Lung microvascular endothelial cell (primary cell): ENCODE measurements at places on chromosomes 5 and 9.

GRCh38 chr5:142605611-142606010 lies 80.3 kb downstream of the FGF1 start:
- peak; percentile 26 for DNase-seq

- no peak for DNase-seq
These were observed 378.3 kb upstream of the WWC1 start for GRCh38 chr5:167912941-167913665.

- peak; percentile 92 for DNase-seq
These were observed 488 bp downstream of the VCP start for GRCh38 chr9:35071814-35072460.

DNA sequence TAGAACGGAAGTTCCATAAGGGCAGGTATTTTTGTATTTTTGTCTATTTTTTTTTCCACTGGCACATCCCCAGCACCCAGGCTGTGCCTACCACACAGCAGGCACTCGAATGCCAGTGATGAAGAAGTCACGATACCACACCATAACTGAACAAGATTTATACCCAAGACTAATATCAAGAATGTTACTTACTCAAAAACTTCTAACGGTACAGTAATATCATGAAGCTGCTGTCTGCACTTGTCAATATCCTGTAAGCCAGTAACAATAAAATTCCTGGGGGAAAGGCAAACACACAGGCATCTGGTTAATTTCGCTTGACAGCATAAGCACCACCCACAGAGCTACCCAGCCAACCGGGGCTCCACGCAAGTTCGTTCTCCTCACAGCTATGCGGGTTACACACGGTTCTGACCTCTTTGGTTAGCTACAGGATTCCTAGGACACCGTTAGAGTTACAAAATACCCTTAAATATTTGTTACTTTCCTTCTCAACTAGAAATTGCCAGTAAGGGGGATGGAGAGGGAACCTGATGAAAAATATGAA lies 1.3 kb downstream of the MED10 start:
- peak; percentile 35 for DNase-seq

DNA sequence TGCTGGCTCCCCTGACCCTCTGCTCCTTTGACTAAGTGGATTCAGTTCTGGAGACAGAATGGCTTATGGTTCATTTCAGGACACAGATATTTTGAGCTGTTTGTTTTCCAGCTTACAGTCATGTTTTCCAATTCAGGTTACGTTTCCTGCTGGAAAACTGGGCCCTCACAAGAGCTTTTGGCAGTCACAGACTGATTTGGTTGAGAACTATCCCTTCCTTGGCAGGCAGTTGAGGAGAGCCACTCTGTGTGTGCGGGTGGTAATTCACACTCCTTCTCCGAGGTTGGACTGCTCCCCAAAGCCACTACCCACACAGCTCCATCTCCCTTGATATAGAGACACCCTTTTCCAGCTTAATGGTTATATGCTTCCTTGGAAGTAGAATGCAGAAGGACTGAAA lies 534.5 kb downstream of the TMEM38B start:
- DNase-seq: no peak

GRCh38 chr5:7852542-7852941 lies 1.6 kb upstream of the CFAP90 start:
- DNase-seq: no peak

GRCh38 chr9:108033976-108034964 lies 544.7 kb upstream of the KLF4 start:
- DNase-seq: no peak

DNA sequence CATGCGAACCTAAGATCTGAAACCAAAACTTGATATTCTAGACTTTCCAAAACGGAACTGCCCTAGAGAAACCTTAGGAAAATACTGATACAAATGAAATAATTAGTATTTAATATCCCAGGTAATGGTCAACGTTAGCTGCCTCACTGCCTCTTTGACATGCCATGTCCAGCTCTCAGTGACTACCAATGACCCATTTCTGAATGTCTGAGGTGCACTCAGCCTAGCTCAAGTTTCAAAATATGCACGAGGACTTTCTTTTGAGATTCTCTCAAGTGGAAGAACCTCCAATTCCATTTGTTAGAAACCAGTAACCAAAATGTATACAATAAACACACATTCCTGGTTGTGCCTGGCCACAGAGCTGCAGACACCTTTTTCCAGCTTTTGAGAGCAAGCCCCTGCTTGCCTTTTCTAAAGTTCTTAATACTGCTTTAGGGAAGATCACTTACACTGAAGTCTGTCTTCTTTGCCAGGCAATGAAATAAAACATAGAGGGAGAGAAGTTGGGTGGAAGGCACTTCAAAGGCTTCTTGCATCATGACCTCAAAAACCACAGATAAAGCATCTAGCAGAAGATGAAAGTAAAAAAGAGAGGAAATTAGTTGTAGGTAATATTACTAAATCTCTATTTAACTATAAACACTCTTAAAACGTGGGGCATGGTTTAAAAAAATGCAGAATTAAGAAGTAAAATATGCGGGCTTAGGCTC lies 87.9 kb downstream of the MRPS27 start:
- no peak for DNase-seq

DNA sequence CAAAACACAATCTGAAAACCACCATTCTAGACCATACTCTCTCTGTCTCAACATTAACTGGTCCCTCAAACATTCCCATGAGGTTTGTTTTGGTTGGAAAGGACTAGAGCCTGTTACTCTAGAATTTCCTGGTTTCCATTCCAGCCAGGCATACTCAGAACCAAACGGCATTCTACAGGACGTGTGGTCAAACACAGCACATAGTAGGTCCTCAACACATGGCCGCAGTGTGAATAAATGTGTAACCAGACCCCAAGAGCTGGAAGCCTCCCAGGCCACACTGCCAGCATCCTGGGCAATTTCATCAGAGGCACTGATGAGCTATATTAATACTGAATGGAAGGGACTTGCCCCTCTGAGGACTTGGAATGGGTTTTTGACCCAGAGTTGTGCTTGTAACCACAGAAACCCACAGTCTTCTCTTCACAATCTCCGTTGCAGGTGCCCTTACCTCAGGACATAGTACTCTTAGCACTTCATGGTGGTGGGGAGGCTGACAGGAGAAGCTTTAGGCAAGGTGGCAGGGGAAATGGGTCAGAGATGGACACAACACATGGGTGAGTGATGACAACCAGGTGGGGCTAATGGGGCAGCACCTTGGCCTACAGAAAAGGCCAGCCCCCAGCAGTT lies 66.0 kb downstream of the ZNF366 start:
- DNase-seq: no peak

DNA sequence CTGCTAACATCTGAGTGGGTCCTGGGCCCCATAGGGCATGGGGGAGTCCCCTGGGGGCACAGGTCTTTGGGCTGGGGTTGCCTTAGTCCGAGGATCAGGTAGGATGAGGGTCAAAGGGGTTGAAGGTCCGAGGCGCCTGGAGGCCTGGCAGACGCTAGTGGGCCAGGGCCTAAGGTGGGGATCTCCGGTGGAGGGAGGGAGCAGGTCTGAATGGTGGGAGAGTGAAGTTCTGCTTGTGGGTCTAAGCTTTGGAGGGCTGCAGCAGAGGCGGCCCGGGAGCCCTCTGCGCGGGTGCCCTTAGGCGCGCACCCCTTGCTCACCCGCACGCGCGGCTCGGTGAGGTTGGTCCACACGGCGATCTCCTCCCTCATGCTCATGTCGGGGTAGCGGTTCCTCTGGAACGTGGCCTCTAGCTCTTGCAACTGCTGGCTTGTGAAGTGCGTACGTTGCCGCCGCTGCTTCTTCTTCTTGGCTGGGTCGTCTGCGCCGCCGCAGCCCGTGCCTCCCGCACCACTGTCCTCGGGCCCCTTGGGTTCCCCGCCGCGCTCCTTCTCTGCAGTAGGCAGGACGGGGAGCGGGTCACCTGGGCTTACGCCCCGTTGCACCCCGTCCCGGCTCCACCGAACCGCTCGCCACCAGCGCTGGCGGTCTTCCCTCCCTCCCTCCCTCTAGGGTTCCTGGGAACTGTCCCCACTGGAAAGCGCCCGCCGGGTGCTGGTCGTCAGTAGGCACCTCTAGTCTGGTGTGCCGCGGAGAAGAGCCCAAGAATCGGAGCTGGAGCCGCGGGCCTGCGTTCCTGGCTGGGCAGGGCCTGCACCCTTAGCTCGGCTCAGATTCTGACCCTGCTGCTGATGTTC lies 2.8 kb downstream of the PITX1 start:
- DNase-seq: no peak
